ENCODE measurements at places on chromosomes 7 and 10.

GRCh38 chr10:70269741-70270140 lies 14.1 kb downstream of the NPFFR1 start:
- no peaks in the 10 kb centered on the region for H3K4me1 ChIP-seq
- H3K27ac ChIP-seq = no peak overlapping the region
- no peak for DNase-seq

- no peaks in the 10 kb centered on the region for H3K27me3 ChIP-seq
- H3K4me1 ChIP-seq = peaks cover 19% of the 10 kb centered on the region
- H3K27ac ChIP-seq = peak overlapping the region; percentile 91
- H3K4me3 ChIP-seq = peak overlapping the region; percentile 80
- DNase-seq = peak; percentile 24
Observed at GRCh38 chr10:87864496-87865059, 1.2 kb downstream of the PTEN start.

- DNase-seq = peak; percentile 87
- H3K27ac ChIP-seq = peak overlapping the region; percentile 73
- no peaks in the 10 kb centered on the region for H3K36me3 ChIP-seq
Observed at GRCh38 chr10:11539191-11539868, 72.1 kb downstream of the USP6NL start.

DNA sequence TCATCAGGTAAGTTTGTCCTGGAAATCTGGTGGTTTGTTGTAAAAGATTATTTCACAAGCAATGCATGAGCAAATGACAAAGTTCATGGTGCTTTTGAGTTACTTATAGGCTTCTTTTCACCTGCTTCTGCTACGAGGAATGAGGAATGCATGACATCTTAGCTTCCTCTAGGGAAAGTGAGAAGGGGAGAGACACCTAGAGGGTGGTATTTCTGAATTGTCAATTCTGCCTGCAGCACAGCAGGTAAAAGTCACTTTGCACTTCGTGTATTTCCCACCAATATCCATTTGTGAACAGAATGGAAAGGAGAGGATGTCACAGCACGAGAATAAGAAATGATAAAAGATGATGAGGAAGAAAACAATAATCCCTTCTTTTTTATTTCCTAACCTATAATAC lies 153.4 kb upstream of the FEZF1 start:
- DNase-seq = no peak
- H3K4me3 ChIP-seq = no peak overlapping the region
- H3K27me3 ChIP-seq = no peaks in the 10 kb centered on the region

- H3K27me3 ChIP-seq = no peaks in the 10 kb centered on the region
- no peak overlapping the region for H3K4me3 ChIP-seq
- no peak for DNase-seq
Observed at GRCh38 chr7:154956427-154956826, 46.5 kb downstream of the PAXIP1 start.

- H3K36me3 ChIP-seq = no peaks in the 10 kb centered on the region
- H3K27me3 ChIP-seq = no peaks in the 10 kb centered on the region
- no peak overlapping the region for H3K4me3 ChIP-seq
Observed at GRCh38 chr10:3950676-3951275, 165.8 kb upstream of the KLF6 start.

DNA sequence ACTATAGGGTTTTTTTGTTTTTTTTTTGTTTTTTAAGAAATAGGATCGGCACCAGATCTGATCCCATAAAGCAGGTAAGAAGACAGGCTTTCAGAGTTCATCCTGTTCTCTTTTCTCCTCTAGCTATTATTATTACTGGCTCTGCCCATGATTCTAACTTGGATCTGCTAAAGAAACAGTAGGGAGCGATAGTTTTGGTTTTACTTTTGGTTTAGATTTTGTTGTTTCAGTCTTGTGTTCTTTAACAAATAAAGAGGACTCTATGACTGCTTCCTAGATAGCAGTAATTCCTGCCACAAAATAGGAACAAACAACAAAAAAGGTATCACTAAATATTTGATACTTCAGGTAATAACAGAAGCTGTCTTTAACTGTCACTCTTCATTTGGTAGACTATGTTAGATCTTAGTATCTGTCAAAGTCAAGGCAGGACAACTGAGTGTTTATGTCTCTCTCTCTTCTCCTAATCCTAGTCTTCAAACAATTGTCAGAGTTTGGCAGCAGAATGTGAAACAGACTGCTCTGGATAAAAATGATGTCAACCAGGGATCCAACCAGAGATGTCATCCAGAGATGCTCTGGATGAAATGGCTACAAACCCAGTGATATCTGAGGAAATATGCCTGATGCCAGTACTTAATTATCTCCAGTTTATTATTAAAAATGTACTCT lies 99.8 kb downstream of the KMT2C start:
- no peak for DNase-seq
- H3K27me3 ChIP-seq = no peaks in the 10 kb centered on the region
- no peaks in the 10 kb centered on the region for H3K36me3 ChIP-seq
- H3K4me1 ChIP-seq = peaks cover 19% of the 10 kb centered on the region
- no peak overlapping the region for H3K27ac ChIP-seq
- no peak overlapping the region for H3K4me3 ChIP-seq

GRCh38 chr7:112007185-112007584 lies 199.0 kb downstream of the DOCK4 start:
- H3K36me3 ChIP-seq = no peaks in the 10 kb centered on the region
- no peaks in the 10 kb centered on the region for H3K27me3 ChIP-seq
- peaks cover 15% of the 10 kb centered on the region for H3K4me1 ChIP-seq
- H3K4me3 ChIP-seq = no peak overlapping the region

DNA sequence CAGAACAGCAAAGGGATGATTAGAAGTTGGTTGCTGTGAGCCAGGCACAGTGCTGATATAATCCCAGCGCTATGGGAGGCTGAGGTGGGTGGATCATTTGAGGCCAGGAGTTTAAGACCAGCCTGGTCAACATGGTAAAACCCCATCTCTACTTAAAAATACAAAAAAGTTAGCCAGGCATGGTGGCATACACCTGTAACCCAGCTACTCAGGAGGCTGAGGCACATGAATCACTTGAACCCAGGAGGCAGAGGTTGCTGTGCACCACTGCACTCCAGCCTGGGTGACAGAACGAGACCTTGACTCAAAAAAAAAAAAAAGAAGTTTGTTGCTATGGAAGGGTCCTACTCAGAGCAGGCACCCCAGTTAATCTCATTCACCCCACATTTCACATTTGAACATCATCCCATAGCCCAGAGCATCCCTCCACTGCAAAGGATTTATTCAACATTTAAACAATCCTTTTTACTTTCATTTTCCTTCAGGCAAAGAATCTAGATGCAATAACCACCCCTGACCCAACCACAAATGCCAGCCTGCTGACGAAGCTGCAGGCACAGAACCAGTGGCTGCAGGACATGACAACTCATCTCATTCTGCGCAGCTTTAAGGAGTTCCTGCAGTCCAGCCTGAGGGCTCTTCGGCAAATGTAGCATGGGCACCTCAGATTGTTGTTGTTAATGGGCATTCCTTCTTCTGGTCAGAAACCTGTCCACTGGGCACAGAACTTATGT lies 4.1 kb downstream of the IL6 start:
- H3K36me3 ChIP-seq = no peaks in the 10 kb centered on the region
- H3K4me3 ChIP-seq = no peak overlapping the region

- no peak for DNase-seq
- H3K4me1 ChIP-seq = no peaks in the 10 kb centered on the region
- peaks cover 4% of the 10 kb centered on the region for H3K27me3 ChIP-seq
- no peak overlapping the region for H3K4me3 ChIP-seq
Observed at GRCh38 chr7:44264221-44264931, 61.0 kb downstream of the CAMK2B start.

GRCh38 chr10:47443145-47443544 lies 40.8 kb downstream of the ANXA8 start:
- H3K4me3 ChIP-seq = no peak overlapping the region
- no peaks in the 10 kb centered on the region for H3K4me1 ChIP-seq
- H3K36me3 ChIP-seq = no peaks in the 10 kb centered on the region
- DNase-seq = no peak
- H3K27ac ChIP-seq = no peak overlapping the region
- peaks cover 3% of the 10 kb centered on the region for H3K27me3 ChIP-seq

DNA sequence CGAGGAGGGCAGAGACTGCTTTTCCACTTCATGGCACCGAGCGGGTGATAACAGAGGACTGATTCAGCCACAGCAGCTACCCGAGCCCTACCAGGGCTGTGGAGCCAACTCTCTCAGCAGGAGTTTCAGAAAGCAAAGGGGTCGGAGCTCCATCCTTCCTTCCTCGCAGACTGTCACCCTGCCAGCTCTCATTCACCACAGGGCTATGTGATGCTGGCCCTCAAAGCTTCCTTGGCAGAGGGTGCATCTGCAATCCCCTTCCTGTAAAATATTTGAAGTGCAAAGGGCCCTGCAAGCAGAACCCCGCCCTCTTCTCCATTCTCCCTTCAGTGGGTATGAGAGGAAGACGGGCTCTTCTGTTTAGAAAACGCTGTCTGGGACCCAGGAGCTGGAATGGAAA lies 105.3 kb upstream of the LYZL2 start:
- no peak overlapping the region for H3K4me3 ChIP-seq
- no peaks in the 10 kb centered on the region for H3K36me3 ChIP-seq
- DNase-seq = no peak
- no peak overlapping the region for H3K27ac ChIP-seq

GRCh38 chr7:9030976-9031375 lies 597.6 kb downstream of the NXPH1 start:
- no peak overlapping the region for H3K4me3 ChIP-seq
- no peak overlapping the region for H3K27ac ChIP-seq

DNA sequence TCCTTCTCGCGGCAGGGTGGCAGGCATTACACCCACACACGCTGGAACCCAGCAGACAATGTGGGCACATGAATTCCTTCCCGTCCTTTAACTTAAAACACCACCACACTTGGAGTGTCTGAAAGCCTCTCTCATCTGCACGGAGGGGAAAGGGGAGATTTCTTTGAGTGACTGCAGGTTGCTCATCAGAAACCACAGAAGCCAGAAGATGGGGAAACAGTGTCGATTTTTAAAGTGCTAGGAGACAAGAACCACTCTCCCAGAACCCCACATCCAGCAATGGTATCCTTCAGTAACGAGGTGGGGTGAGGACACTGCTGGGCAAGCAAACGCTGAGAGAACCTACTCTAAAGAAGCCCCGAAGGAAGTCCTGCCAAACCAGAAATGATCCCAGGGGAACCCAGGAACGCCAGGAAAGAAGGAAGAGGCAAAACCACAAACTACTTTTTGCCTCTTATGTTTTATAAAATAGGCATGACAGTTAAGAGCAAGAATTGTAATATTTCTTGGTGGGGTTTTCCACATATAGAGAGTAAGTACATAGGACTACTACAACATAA lies 254.3 kb downstream of the ELFN1 start:
- H3K4me3 ChIP-seq = peak overlapping the region; percentile 29
- no peaks in the 10 kb centered on the region for H3K27me3 ChIP-seq
- H3K36me3 ChIP-seq = no peaks in the 10 kb centered on the region
- peaks cover 56% of the 10 kb centered on the region for H3K4me1 ChIP-seq
- H3K27ac ChIP-seq = peak overlapping the region; percentile 89

- no peaks in the 10 kb centered on the region for H3K36me3 ChIP-seq
- peak overlapping the region; percentile 95 for H3K27ac ChIP-seq
- H3K4me1 ChIP-seq = peaks cover 4% of the 10 kb centered on the region
- no peak for DNase-seq
Observed at GRCh38 chr10:121927318-121927840, 452 bp downstream of the ATE1 start.

DNA sequence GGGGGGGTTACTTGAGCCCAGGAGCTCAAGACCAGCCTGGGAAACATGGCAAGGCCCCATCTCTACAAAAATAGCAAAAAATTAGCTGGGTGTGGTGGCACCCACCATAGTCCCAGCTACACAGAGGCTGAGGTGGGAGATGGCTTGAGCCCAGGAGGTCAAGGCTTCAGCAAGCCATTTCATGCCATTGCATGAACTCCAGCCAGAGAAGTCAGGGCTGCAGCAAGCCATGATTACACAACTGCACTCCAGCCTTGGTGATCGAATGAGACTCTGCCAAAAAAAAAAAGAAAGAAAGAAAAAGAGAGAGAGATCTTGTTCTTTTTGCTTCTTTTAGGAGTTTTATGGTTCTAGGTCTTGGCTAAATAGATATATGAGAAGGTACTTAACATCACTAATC lies 200.2 kb upstream of the PHYHIPL start:
- H3K4me3 ChIP-seq = no peak overlapping the region
- H3K27ac ChIP-seq = no peak overlapping the region
- no peaks in the 10 kb centered on the region for H3K36me3 ChIP-seq
- H3K27me3 ChIP-seq = no peaks in the 10 kb centered on the region
- DNase-seq = no peak
- no peaks in the 10 kb centered on the region for H3K4me1 ChIP-seq

- H3K27me3 ChIP-seq = no peaks in the 10 kb centered on the region
- H3K4me3 ChIP-seq = no peak overlapping the region
- no peak for DNase-seq
- H3K27ac ChIP-seq = no peak overlapping the region
- no peaks in the 10 kb centered on the region for H3K36me3 ChIP-seq
- H3K4me1 ChIP-seq = peaks cover 6% of the 10 kb centered on the region
Observed at GRCh38 chr10:61705022-61705613, 42.4 kb downstream of the CABCOCO1 start.

DNA sequence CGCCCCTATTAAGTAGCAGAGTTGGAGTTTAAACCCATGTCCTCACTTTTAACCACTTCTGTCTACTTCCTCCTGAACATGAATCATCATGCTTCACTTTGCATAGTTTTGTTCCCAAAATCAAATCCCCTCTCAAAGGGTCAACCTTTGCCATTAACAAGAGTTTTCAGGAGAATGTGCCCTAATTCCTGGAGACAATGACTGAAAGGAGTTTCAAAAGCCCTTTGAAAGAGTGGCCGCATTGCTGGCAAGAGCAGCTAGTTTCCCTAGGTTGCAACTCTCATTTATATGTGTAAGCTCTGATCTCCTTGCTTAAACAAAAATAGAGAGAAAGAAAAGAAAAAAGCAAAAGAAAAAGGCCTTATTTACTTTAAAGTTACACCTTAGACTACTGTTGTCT lies 9.2 kb downstream of the LGI1 start:
- DNase-seq = no peak
- H3K36me3 ChIP-seq = no peaks in the 10 kb centered on the region
- H3K4me3 ChIP-seq = no peak overlapping the region
- no peaks in the 10 kb centered on the region for H3K27me3 ChIP-seq
- no peak overlapping the region for H3K27ac ChIP-seq
- no peaks in the 10 kb centered on the region for H3K4me1 ChIP-seq

- no peak overlapping the region for H3K27ac ChIP-seq
- no peaks in the 10 kb centered on the region for H3K4me1 ChIP-seq
- DNase-seq = no peak
- H3K36me3 ChIP-seq = no peaks in the 10 kb centered on the region
- no peaks in the 10 kb centered on the region for H3K27me3 ChIP-seq
Observed at GRCh38 chr10:112619556-112619955, 172.5 kb downstream of the VTI1A start.

- H3K4me3 ChIP-seq = no peak overlapping the region
- DNase-seq = no peak
- H3K36me3 ChIP-seq = no peaks in the 10 kb centered on the region
Observed at GRCh38 chr7:106450716-106451115, 165.9 kb upstream of the NAMPT start.

- no peak overlapping the region for H3K4me3 ChIP-seq
- H3K27me3 ChIP-seq = no peaks in the 10 kb centered on the region
- H3K27ac ChIP-seq = no peak overlapping the region
Observed at GRCh38 chr7:32588657-32589056, 93.4 kb downstream of the AVL9 start.
